ENCODE measurements at places on chromosomes 6 and 20.

- no peak for DNase-seq
Measured at GRCh38 chr20:1862663-1863053, 32.5 kb upstream of the SIRPA start.

GRCh38 chr6:14212020-14212419, 94.4 kb downstream of the CD83 start:
- DNase-seq = no peak

DNA sequence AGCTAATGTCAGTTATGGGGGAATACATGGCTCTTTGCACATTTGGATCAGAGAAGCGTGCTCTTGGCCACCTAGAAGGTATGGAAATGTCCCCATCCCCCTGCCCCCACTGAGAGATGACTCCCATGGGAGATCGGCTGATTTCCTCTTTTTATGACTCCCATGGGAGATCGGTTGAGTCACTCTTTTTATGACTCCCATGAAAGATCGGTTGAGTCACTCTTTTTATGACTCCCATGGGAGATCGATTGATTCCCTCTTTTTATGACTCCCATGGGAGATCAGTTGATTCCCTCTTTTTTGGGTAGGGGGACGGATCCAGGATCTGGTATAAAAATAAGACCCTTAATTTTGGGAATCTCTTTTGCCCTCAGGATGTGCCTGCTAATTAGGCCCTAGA, 10.3 kb upstream of the TAAR9 start:
- no peak for DNase-seq

DNA sequence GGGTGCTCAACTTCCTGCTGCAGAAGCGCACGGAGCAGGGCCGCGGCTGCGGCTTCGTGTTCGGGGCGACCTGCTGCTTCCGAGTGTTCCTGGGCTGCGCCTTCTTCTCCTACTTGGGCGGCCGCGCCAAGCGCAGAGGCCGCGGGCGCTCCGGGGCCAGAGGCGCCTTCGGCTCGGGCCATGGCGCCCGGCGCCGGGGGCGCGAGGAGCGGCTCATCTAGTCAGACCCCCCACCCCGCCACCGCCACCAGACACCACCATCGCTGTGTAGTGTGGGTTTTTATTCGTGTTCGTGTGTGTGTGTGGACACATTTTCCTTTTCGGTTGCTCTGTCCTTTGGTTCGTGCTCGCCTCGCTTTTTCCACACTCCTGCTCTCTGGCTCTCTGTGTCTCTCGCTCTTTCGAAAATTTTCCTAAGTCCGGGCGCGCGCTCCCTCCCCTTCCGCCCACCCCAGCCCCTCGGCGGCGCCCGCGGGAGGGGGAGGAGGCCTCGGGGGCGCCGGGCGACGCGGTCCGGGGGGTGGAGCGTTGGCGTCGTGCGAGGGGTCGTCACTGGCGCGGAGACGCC, 38.1 kb downstream of the GNAS start:
- peak; percentile 79 for DNase-seq

GRCh38 chr6:145189836-145190235, 545.5 kb downstream of the EPM2A start:
- no peak for DNase-seq

GRCh38 chr20:7151676-7152470, 384.4 kb downstream of the BMP2 start:
- DNase-seq = no peak

DNA sequence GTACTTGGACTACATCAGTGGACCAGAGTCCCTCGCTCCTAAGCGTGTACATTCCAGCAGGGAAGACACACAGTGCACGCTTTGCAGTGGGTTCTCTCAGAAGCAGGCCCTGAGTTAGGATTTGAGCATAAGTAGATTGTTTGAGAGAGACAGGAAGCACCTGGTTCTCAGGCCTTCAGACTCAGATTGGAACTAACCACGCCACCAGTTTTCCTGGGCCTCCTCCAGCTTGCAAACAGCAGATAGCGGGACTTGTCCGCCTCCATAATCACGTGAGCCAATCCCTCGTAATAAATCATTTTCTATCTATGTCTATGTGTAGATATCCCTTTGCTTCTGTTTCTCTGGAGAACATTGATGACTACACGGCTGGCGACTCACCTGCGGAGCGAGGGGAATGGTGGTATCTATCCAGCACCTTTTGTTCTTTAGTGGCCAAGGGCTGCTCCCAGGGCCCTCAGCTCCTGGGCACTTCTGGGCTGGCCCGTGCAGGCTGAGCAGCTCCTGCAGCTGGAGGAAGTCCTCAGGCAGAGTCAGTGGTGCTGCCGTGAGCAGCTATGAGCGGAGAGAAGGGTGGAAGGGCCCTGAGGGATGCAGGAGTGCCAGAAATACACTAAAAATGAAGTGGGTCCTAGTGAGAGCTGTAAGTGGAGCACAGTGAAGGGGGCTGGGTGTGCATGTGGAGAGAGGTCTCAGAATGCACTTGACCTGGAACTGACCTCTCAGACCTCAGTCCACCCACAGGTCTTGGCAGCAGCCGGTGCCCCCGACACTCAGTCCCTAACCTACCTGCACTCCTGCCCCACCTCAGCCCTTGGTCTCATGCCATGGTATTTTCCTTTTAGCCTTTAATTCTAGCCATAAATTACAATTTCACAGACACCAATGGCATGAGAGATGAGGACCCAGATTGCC, 76.9 kb downstream of the STK35 start:
- no peak for DNase-seq

DNA sequence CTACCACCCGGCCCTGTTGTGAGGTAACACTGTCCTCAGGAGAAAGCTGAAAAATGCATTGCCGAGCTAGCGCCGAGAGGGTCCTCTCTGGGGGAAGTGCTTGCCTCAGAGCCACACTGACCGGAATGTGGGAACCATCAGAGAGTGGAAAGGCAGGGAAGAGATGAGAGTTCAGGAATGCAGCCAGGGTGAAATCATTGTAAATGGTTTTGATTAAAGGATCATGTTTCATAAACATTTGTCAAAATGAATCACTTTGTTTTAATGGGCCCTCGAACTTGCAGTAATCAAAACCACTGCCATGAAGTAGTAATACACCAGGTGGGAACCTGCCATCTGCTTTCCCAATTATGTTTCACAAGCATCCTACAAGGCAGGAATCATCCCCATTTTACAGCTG, 16.9 kb upstream of the IL17F start:
- DNase-seq = no peak

- no peak for DNase-seq
Measured at GRCh38 chr6:96234444-96234843, 218.7 kb downstream of the FUT9 start.

DNA sequence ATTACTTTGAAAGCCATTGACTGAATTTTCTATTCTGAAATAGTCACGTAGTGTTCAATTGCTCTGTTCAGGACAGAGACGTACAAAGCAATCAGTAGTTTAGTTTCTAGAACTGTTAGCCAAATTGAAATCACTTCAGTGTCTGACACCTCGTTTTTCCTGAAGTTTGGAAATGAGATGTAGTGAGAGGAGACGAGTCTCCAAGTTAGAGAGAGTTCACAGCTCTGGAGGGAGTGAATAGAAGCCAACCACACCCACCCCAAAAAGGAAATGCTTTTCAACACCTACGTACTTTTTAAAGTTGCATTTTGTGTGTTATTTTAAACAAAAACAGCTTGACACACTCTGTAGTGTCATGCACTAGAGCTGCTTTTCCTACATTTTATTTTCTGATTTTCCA, 296.0 kb downstream of the ADGRG6 start:
- DNase-seq = no peak

DNA sequence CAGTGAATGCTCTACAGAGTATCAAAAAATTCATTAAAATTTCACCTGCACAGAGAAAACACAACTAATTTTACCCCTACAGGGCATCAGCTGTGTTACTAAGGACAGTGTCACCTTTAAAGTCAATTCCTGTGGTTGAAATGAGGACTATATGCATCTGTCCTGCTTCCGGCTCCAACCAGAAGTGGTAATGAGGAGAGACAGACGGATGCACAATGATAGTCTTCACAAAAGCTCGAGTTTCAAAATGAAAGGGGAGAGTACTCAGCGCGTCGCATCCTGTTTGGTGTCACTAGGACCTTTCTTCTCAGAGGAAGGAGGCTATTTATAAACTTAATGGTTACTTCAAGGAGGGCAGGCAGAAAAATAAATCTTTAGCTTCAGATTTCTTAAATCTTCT, 86.5 kb downstream of the LYRM4 start:
- peak; percentile 62 for DNase-seq

- no peak for DNase-seq
Measured at GRCh38 chr6:117267766-117268534, 2.6 kb downstream of the VGLL2 start.

DNA sequence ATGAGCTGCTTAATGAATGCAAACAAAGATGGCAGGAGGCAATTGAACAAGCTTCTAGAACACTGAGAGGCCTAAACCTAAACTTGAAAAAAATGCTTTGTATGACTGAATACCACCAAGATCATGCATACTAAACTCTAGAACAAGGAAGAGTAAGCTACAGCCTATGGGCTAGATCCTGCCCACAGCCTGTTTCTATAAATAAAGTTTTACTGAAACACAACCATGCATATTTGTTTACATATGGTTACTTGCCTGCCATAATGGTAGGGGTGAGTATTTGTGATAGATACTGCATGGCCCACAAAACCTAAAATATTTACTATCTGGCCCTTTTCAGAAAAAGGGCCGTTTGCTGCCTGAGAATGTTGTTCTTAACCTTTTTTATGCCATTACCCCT, 37.0 kb downstream of the ZFP64 start:
- DNase-seq = no peak

GRCh38 chr6:140070846-140071473, 696.5 kb upstream of the CITED2 start:
- DNase-seq = no peak

GRCh38 chr6:111987295-111987694, 66.6 kb upstream of the CCN6 start:
- DNase-seq = no peak

DNA sequence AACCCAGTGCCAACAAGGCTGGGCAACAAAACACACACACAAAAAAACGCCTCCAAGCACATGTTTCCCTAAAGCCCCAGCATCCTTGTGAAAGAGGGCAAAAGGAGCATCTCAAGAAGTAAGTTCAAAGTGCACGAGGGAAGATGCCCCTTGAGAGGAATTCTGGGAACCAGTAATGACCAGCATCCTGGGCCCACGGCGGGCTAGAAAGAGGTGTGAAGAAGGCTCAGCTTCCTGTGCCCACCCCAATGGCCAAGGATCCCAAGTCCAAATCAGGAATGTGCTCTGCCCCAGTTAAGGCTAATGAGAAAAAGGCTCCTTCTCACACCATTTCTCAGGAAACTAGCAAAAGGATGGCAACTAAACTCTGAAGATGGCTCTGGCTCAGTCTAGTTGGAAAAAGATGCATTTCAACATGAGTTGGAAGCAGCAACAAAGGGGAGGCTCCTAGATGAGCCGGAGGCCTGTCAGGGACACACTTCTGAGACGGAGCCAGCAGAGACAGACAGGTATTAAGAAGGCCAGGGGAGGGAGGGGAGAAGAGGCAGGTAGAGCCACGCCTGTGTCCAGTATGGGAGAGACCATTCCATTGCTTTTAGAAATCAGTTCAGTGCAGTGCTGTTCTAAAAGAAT, 3.2 kb downstream of the RIMS4 start:
- no peak for DNase-seq

DNA sequence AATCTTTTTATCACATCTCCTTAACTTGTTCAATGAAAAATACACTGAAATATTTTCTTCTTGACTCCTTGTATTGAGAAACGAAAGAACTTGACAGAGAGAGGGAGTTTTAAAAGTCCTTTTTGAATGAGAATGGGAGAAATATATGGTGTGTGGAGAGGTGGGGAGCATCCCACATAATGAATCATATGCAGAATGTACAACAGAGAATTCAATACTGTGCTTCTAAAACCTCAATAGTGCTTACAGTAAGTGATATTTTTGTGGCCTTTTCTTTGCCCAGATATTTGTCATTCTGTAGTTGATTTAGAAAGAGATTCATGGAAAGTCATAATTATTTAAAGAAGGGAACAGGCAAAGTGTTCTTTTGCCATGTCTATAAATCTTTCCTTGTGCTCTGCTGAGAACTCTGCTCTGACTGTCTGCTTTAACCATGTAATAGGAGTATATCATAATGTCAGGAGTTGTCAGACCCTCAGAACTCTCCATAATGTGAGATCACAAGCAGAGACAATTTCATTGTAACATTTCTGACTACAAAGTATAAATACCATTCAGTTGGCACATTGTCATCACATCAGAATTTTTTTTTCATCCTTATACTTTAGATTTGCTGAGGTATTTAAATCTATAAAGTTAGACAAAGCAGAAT, 32.8 kb upstream of the HS3ST5 start:
- DNase-seq = no peak

- DNase-seq = no peak
Measured at GRCh38 chr6:104728448-104728847, 131.3 kb downstream of the HACE1 start.

- DNase-seq = no peak
Measured at GRCh38 chr6:35611240-35611639, 77.5 kb downstream of the FKBP5 start.
